Naive B cell (primary cell): ENCODE measurements at places on chromosomes 4 and X. TPM values are rescaled to one million over a fixed set of nuclear protein-coding genes. Genes with fewer than 3 reads are reported as not detected.
A peak's percentile ranks its signal among the peaks of the same experiment; 100 is the strongest.

GRCh38 chrX:130623518-130623917, 221.7 kb downstream of the RBMX2 start:
- no peak overlapping the region for H3K4me3 ChIP-seq
- H3K36me3 ChIP-seq = no peaks in the 10 kb centered on the region
- DNase-seq = no peak

The PRSS12 gene
- not detected for polyA plus RNA-seq

The RASL11B gene
- polyA plus RNA-seq = not detected

The ZBED1 gene
- polyA plus RNA-seq = 58.4 TPM

DNA sequence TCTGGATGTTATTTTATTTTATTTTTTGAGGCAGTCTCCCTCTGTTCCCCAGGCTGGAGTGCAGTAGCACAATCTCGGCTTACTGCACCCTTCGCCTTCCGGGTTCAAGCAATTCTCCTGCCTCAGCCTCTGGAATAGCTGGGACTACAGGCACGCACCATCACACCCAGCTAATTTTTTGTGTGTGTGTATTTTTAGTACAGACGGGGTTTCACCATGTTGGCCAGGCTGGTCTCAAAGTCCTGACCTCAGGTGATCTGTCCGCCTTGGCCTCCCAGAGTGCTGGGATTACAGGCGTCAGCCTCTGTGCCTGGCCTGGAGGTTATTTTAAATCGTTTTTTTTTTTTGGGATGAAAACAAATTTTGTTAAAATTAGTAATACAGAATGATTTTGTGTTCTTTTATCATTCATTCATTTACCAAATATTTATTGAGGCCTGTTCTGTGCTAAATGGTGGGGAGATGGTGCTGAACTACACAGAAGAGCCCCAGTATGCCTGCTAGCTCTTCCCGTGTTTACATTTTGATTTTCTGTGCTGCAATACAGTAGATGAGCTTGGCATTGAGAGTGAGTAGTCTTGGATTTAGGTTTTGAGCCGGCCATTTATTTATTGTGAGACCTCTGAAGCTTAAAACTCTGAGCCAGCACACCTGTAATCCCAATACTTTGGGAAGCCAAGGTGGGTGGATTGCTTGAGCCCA, 22.7 kb downstream of the ADD1 start:
- H3K27me3 ChIP-seq = no peaks in the 10 kb centered on the region
- H3K36me3 ChIP-seq = no peaks in the 10 kb centered on the region
- no peak overlapping the region for H3K4me3 ChIP-seq

The EDNRA gene
- polyA plus RNA-seq = not detected

- no peak overlapping the region for H3K27ac ChIP-seq
- DNase-seq = no peak
- H3K4me3 ChIP-seq = no peak overlapping the region
Measured at GRCh38 chrX:115539841-115540240, 21.1 kb upstream of the PLS3 start.

DNA sequence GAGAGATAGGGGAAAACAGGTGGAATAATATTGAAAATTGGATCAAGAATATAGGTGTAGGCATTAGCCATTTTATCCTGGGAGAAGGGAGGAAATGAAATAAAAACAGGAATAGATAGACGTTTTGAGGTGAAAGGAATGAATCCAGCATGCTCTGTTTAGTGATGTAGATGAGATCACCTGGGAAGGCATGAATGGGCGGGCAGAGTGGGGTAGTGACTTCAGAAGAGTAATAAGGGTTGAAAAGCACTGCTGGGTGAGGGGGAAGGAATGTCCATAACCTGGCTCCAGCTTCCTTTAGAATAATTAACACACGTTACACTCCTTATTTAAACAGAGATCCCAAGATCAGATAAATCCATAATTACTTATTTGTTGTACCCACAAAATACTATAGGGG, 191.1 kb upstream of the ANXA3 start:
- H3K36me3 ChIP-seq = no peaks in the 10 kb centered on the region
- no peak for DNase-seq
- H3K27ac ChIP-seq = no peak overlapping the region
- peaks cover 6% of the 10 kb centered on the region for H3K27me3 ChIP-seq

The SPANXD gene
- polyA plus RNA-seq = not detected

The CDK16 gene
- 5.4 TPM for polyA plus RNA-seq

The MSX1 gene
- polyA plus RNA-seq = not detected

- no peak for DNase-seq
- H3K27ac ChIP-seq = no peak overlapping the region
- no peaks in the 10 kb centered on the region for H3K27me3 ChIP-seq
- peaks cover 5% of the 10 kb centered on the region for H3K4me1 ChIP-seq
- peak overlapping the region; percentile 68 for H3K4me3 ChIP-seq
Measured at GRCh38 chrX:23811656-23812055, 28.7 kb downstream of the SAT1 start.

DNA sequence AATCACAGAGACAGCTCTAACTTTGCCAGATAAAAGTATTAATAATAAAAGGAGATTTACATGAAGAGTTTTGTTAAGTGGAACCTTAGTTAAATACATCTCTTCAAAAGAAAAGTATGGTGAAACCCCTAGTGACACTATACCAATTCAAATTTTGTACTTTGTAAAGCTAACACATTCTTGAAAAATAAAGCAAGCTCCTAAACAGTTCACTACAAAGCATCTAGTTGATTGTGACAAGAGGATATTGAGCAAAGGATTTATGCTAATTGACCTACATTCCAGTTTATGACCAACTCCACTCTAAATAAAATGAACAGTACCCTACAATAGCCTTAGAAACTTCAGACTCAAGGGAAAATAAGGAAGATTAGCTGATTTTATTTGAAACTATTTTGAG, 69.4 kb upstream of the WDR17 start:
- H3K36me3 ChIP-seq = no peaks in the 10 kb centered on the region
- H3K27ac ChIP-seq = no peak overlapping the region
- DNase-seq = no peak
- no peak overlapping the region for H3K4me3 ChIP-seq
- no peaks in the 10 kb centered on the region for H3K27me3 ChIP-seq
- H3K4me1 ChIP-seq = peaks cover 5% of the 10 kb centered on the region

- DNase-seq = no peak
- no peak overlapping the region for H3K4me3 ChIP-seq
- H3K27me3 ChIP-seq = no peaks in the 10 kb centered on the region
- H3K27ac ChIP-seq = peak overlapping the region; percentile 96
Measured at GRCh38 chrX:135543172-135543571, 22.7 kb downstream of the INTS6L start.

GRCh38 chr4:101174679-101175345, 172.5 kb downstream of the PPP3CA start:
- H3K27ac ChIP-seq = no peak overlapping the region
- H3K4me3 ChIP-seq = no peak overlapping the region
- no peaks in the 10 kb centered on the region for H3K27me3 ChIP-seq
- DNase-seq = no peak
- H3K4me1 ChIP-seq = peaks cover 34% of the 10 kb centered on the region

GRCh38 chrX:48826135-48826875, at the start of gene ERAS:
Gene ERAS, plus strand, starts transcription at chrX:48826513. Its CDS starts 2,611 bp downstream, at chrX:48829124.
- DNase-seq = no peak
- peaks cover 5% of the 10 kb centered on the region for H3K4me1 ChIP-seq
- no peak within 1 kb of the TSS for H3K27ac ChIP-seq
- H3K27me3 ChIP-seq = peaks cover 23% of the 10 kb centered on the region
- no peaks in the 10 kb centered on the region for H3K36me3 ChIP-seq

DNA sequence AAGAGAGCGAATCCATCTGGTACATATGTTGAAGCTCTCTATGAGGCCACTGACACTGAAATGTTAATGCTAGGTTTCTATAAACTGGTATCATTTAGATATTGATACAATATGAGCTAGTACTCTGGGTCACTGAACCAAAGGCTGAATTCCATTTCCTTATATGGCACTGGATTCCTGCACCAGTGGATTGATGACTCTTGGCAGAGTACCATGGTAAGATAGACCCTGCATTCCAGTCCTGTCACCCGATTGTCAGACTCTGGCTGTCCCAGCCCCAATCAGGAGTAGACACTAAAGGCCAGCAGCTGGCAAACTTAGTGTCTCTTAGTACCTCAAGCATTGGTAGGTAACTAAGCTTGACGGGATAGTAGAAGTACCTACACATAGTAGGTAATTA, 44.0 kb upstream of the EOLA2 start:
- DNase-seq = no peak
- H3K27ac ChIP-seq = peak overlapping the region; percentile 38
- peaks cover 3% of the 10 kb centered on the region for H3K4me1 ChIP-seq
- H3K27me3 ChIP-seq = no peaks in the 10 kb centered on the region
- H3K36me3 ChIP-seq = no peaks in the 10 kb centered on the region
- no peak overlapping the region for H3K4me3 ChIP-seq

- no peaks in the 10 kb centered on the region for H3K36me3 ChIP-seq
- H3K4me3 ChIP-seq = no peak overlapping the region
- H3K27ac ChIP-seq = no peak overlapping the region
- H3K27me3 ChIP-seq = peaks cover 4% of the 10 kb centered on the region
Measured at GRCh38 chr4:24010994-24011393, 121.1 kb upstream of the PPARGC1A start.

GRCh38 chr4:36267486-36268268, 13.7 kb upstream of the DTHD1 start:
- H3K27ac ChIP-seq = no peak overlapping the region
- DNase-seq = no peak
- H3K36me3 ChIP-seq = no peaks in the 10 kb centered on the region
- H3K4me3 ChIP-seq = no peak overlapping the region
- H3K4me1 ChIP-seq = no peaks in the 10 kb centered on the region

The PRDM5 gene
- not detected for polyA plus RNA-seq

GRCh38 chrX:115324194-115324593, 34.7 kb downstream of the LUZP4 start:
- no peak for DNase-seq
- H3K4me1 ChIP-seq = no peaks in the 10 kb centered on the region
- H3K27me3 ChIP-seq = no peaks in the 10 kb centered on the region
- no peak overlapping the region for H3K27ac ChIP-seq

GRCh38 chr4:164761746-164762275, 7.9 kb downstream of the SMIM31 start:
- H3K27me3 ChIP-seq = peaks cover 21% of the 10 kb centered on the region
- no peak overlapping the region for H3K27ac ChIP-seq
- no peaks in the 10 kb centered on the region for H3K4me1 ChIP-seq
- no peaks in the 10 kb centered on the region for H3K36me3 ChIP-seq
- no peak overlapping the region for H3K4me3 ChIP-seq

GRCh38 chr4:64538219-64538618, 129.0 kb upstream of the TECRL start:
- H3K4me1 ChIP-seq = no peaks in the 10 kb centered on the region
- H3K36me3 ChIP-seq = no peaks in the 10 kb centered on the region
- no peak for DNase-seq
- H3K27me3 ChIP-seq = no peaks in the 10 kb centered on the region

DNA sequence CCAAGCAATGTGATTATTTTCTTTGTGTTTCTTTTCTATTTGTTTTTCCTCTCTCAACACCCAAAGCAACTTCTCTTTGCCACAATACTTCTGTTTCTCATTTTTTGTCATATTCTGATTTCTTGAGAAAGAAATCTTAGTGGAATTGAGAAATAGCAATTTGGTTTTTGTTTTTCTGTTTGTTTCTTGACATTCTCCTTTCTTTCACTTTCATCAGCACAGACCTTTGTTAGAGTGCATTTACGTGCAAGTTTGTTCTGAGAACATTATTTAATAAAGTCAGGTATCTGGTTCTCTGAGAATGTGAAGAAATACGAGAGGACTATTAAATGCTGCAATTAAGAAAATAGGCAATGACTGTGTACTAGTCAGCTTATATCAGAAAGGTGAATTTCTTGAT, 608.1 kb upstream of the AADAT start:
- no peaks in the 10 kb centered on the region for H3K36me3 ChIP-seq
- no peak overlapping the region for H3K4me3 ChIP-seq
- no peak for DNase-seq
- H3K27ac ChIP-seq = no peak overlapping the region
- H3K4me1 ChIP-seq = no peaks in the 10 kb centered on the region

GRCh38 chr4:13176741-13177142, 307.4 kb downstream of the RAB28 start:
- no peak overlapping the region for H3K27ac ChIP-seq
- no peaks in the 10 kb centered on the region for H3K36me3 ChIP-seq
- H3K4me1 ChIP-seq = no peaks in the 10 kb centered on the region
- H3K27me3 ChIP-seq = no peaks in the 10 kb centered on the region
- H3K4me3 ChIP-seq = no peak overlapping the region

- H3K27me3 ChIP-seq = no peaks in the 10 kb centered on the region
- no peak overlapping the region for H3K27ac ChIP-seq
- no peaks in the 10 kb centered on the region for H3K36me3 ChIP-seq
Measured at GRCh38 chrX:107731831-107732502, 43.6 kb downstream of the TSC22D3 start.

GRCh38 chr4:41509451-41509866, 28.5 kb upstream of the LIMCH1 start:
- no peak overlapping the region for H3K4me3 ChIP-seq
- H3K36me3 ChIP-seq = no peaks in the 10 kb centered on the region
- no peak for DNase-seq
- no peaks in the 10 kb centered on the region for H3K4me1 ChIP-seq

DNA sequence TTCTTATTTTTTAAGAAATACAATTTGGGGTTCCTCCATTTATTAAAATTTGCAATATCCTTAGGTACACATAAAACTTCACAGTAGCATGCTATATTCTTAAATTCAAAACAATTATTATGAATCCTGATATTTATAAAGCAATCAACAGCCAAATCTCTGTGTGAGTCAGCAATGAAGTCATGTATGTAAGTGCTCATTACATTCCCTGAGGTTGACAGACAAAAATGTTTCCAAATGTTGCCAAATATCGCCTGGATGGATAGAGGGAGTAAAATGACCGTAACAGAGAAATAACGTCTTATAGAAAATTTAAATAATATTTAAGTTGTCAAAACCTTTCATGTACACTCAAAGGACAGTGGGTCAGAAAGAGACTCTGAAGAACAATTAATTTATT, 220.0 kb downstream of the PCDH18 start:
- H3K36me3 ChIP-seq = no peaks in the 10 kb centered on the region
- no peaks in the 10 kb centered on the region for H3K4me1 ChIP-seq
- DNase-seq = no peak
- no peak overlapping the region for H3K27ac ChIP-seq
- H3K4me3 ChIP-seq = no peak overlapping the region
- H3K27me3 ChIP-seq = no peaks in the 10 kb centered on the region

DNA sequence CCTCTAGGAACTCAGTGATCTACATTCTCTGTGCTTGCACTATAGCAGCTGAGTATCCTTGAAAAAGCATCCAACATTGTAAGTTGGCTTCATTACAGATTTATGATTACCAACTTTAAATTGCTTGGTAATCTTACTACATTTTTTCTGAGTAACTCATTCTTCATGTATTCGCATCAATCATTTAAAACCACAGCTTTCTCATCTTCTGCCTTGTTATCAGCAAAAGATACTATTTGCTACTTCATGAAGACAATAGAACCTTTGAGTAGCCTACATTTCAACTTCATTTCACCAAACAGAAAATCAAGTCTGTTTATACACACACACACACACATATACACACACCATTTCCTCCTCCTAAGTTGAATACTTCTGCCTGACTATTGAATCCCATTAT, 6.2 kb upstream of the DCAF8L2 start:
- no peak for DNase-seq
- no peak overlapping the region for H3K27ac ChIP-seq
- no peaks in the 10 kb centered on the region for H3K4me1 ChIP-seq
- no peak overlapping the region for H3K4me3 ChIP-seq
- H3K36me3 ChIP-seq = no peaks in the 10 kb centered on the region
- no peaks in the 10 kb centered on the region for H3K27me3 ChIP-seq
